Ecto neural progenitor cell (in vitro differentiated cells): ENCODE measurements at places on chromosomes 2 and 18.
A peak's percentile ranks its signal among the peaks of the same experiment; 100 is the strongest.

GRCh38 chr2:43270930-43271615 lies 44.7 kb upstream of the ZFP36L2 start:
- no peak for DNase-seq

GRCh38 chr18:54119524-54120019 lies 104.9 kb downstream of the MBD2 start:
- no peak for DNase-seq

DNA sequence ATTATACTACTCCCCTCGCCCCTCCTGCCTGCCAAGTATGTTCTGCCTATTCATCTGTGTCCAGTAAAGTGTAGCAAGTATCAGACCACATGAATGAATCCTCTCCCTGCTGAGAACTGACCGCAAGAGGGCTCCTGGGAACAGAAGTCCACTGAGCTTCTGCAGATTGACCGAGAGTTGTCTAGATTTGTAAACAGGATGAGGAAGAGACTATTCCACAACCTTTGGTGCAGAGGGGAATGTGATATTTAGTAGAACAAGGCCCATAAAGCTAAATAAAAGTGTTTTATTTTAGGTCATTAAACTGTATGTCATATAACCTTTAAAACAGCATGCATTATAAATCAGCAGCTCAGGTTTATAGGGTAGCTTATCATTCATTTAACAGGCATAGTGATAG lies 377.0 kb downstream of the DCC start:
- no peak for DNase-seq

DNA sequence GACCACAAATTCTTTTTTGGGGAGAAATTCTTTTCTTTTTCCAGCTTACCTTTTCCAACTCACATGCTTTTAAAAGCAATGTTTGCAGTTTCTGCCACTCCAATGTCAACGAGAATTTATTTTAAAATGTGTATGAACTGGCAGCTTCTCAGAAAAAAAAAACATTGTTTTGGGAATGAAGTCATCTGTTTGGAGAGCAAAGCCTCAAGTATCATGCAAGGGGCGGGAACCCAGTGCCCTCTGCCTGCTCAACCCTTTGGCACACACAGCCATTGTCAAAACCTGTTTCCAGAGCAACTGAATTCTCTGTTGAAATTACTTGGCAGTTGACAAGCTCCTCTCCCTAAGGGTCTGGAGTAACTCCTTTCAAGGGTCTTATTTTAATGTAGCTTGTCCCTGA lies 128.5 kb downstream of the QPCT start:
- no peak for DNase-seq

GRCh38 chr2:95032868-95033603 lies 7.5 kb downstream of the MAL start:
- no peak for DNase-seq

DNA sequence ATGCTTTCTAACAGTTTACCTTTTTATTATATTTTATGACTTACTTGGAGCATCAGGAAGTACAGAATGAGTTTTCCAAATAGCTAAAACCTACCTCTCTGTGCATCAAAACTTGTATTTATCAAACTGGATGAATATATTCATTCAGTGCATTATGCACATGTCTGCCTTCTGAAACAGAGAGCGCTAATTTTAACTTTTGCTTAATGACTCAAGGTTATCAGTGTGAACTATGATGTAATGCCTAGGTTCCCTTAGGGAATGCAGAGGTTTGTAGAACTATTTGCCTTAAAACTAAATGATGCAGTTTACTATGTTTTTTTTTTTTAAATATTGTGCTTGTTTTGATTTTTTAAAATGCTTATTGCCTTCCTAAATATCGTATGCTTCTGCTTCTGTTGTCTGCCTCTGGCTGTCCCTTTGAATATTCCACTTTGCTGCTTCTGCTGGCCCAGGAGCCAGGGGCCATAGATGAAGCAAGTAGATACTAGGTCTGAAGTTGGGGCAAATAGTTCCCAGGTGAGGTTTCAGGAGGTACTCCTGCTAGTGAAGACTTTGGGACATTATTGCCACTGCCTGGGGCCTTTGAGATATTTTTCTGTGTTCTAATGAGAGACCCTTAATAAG lies 16.5 kb downstream of the TMEM178A start:
- no peak for DNase-seq

GRCh38 chr2:31189141-31189540 lies 28.2 kb downstream of the CAPN14 start:
- DNase-seq: peak; percentile 19

GRCh38 chr18:70181015-70181414 lies 24.5 kb downstream of the RTTN start:
- no peak for DNase-seq

DNA sequence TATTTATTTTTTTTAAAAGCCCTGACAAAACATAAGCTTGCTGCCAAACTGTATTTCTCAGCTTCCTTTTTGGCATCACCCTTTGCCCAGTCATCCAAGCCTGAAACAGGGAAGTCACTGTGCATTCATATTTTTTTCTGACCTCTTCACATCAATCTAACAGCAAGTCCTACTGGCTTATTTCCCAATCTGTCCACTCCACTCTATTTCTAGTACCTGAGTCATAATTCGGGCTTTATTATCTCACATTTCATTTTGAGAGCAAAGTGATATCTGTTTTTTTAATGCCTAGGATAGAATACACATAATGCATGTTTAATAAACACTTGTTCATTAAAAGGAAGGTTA lies 5.1 kb downstream of the HNMT start:
- DNase-seq: no peak

DNA sequence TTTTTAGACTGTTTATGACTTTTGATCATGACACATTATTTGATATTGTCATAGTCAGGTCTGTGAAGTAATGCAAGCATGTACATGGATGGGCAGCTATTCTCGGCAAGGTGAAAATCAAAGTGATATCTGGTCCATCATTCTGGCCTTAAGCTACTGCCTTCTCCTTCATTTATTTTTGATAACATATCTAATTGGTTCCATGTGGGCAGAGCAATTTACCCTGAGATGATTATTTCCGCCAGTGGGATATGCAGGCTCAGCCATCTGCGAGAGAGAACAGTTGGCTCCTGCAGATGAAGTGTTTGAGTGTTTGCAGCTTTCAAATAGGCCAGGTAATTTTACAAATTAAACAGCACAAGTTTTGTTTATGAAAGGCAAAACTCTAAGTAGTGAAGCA lies 116.4 kb downstream of the LYPD6 start:
- no peak for DNase-seq

- no peak for DNase-seq
Measured at GRCh38 chr2:230205034-230205433, 14.8 kb downstream of the SP110 start.

- no peak for DNase-seq
Measured at GRCh38 chr2:237629188-237629534, 1.8 kb downstream of the LRRFIP1 start.

DNA sequence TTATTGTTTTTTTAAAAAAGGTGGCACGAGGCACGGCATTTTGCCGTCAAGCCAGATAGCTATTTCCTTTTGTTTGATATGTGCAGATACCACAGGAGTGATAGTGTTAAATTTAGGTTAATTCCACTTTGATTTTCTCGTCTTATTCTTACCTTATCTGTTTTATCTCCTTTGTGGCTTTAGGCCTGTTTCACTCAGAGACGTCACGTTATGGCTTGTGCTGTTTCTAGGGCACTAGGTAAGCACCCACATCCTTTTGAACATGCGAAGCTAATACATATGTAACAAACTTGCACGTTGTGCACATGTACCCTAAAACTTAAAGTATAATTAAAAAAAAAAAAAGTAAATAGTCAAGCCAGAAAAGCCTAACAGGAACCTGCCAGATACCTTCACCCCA lies 57.8 kb downstream of the C18orf63 start:
- no peak for DNase-seq

DNA sequence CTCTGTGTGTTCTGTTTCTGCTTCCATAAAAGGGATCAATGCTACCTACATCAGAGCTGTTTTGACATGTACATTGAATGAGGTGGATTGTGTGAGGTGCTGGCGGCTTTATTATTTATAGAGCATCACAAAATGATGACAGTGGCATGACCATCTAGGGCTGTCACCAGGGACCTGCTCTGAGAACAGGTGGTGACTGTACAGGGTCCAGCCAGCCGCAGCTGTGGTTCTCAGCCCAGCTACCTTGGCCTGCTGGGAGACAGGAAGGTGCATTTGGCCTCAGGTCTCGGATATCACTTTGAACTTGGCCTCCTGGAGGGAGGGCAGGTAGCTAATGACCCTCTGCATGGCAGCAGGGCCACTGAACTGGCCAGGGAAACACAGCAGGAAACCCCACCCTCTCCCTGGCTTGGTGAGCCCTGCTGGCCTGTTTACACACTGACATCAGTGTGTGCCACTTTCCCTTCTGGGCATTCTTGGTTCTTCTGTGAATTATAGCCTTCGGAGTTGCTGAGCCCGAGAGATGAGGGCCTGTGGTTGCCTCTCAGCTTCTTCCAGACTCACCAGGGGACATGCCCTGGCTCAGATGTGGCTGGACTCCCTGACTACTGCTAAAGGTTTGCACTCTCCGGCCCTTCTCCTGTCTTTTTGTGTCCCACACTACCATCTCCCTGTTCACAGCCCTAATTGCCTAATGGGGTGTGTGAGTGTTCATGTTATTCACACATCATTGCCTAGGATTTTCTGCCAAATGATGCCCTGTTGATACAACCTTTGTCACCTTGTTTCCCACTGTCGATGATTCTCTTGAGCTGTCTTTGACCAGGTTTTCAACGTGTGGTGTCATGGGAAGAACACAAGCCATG lies 109.2 kb upstream of the RAB12 start:
- no peak for DNase-seq
